Activated CD4-positive, alpha-beta T cell treated with anti-CD3 and anti-CD28 coated beads for 24 hours (primary cell): ENCODE measurements at places on chromosomes 7 and 10.

DNA sequence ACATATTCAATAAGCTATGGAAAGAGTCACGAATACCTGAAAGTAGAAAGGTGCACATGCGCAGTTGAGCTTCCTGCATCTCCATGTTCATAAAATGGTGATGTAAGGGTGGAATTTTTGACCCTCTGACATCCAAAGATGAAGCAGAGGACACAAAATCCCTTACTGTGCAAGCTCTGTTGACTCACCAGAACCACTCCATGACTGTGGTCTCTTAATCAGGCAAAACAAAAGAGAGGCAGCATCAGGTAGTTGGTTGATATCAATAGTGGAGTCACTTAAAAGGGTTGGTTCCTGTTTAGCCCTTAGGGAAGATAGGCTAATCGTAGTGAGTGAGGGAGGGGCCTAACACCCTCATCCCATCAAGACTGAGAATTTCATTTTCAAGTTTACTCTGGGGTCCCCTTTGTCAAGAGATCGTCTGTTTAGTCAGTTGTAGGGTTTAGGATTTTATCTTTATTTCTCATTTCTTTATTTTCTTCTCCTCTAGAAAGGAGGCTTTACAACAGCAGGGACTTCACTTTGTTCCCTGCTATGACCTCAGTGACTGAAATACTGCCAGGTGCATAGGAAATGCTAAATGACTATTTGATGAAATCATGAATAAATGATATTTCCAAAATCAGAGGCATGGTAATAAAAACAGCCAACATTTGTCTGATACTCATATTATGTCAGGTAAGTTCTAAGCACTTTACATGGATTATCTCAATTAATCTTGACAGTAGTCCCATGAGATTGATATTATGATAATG is 98.1 kb downstream of the CD36 start:
- no peak for DNase-seq

DNA sequence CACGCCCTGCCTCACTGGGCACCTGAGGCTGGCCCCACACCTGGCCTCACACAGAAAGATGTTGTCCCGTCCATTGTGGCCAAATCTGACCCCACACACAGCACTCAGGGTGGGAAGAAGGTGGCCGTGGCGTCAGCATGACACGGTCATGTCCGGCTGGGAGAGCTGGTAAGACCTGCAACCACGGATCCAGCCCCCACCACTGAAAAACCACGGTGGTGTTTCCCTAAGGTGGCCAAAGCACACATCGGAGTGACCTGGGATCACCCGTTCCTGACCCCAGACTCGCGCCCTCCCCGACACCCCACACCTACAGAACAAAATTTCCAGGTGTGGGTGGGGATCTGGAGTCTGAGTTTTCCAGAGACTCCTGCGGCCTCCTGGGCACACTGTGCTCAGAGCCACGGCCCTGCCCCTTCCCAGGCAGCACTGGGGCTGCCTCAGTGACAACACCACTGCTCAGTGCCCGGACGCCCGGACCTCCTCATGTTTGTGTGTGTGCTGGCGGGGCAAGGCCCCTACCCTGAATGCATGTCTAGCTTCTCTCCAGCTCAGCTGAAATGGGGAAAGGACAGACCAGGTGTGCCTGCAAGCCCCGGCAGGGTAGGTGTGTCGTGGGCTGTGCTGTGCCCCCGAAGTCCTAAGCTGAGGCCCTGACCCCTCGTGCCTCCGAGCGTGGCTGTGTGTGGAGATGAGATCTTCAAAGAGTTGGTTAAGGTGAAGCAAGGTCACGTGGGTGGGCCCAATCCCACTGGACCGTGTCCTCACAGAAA is 36.1 kb downstream of the STK32C start:
- DNase-seq, result no peak

DNA sequence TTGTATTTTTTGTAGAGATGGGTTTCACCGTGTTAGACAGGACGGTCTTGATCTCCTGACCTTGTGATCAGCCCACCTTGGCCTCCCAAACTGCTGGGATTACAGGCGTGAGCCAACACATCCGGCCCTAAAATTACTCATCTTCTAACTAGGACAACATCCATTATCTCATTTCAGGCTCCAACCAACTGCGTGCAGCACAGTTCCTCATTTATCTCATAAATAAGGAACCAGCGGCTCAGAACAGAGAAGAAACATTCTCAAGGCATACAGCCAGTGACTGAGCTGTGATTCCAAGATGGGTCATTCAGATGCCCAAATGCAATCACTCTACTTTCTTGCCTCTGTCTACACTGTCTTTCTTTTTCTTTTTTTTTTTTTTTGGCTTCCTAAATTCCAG is 356.1 kb downstream of the ELMO1 start:
- DNase-seq, result no peak

DNA sequence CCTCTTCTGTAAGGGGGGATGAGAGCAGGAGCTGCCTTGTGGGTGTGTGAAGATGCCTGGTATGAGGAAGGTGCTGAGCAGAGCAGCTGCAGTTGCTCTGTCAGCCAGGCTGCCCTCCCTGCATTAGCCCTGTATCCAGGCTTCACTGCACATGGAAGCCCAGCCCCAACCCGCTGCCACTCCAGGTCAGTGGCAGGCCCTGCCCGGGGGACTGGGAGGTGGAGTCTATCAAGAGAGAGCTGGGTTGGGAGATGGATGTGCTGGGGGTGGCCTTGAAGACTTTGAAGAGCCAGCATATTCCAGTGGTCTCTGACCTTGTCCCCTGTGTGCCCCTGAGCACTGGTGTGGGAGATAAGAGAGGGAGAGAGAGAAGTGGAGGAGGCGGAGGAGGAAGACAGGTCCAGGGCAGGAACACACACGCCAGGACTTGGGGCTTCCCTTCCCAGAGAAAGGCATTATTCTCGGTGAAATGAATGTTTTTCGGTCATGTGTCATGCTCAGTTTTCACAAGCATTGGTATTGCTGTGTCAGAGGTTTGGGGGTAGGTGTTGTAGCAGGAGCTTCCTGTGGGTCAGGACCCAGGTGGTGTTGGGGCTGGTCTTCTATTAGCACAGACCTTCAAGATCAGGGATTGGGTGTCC is 2.6 kb downstream of the PPIF start:
- no peak for DNase-seq

- no peak for DNase-seq
Measured at GRCh38 chr10:45325116-45325515, 9.7 kb upstream of the OR13A1 start.

- no peak for DNase-seq
Measured at GRCh38 chr7:128844777-128845311, 14.6 kb downstream of the FLNC start.

DNA sequence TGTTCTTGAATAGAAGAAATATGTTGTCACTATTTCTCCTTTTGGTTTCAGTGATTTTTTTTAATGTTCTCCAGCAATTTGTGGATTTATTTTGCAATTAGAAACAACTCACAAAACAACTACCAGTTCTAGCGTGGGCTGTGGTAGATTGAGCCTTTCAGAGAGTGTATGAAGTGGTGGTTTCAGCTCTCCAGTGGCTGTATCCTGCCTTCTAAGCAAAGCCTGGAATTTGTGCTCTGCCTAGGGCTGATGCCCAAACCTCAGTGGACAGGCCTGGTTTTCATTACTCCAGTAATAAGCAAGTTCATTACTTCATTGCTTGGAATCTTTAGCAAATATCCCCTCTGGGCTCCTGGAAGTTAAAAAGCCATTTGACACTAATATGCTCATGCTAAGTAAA is 35.9 kb downstream of the APBB1IP start:
- DNase-seq, result no peak

- no peak for DNase-seq
Measured at GRCh38 chr7:156067156-156067555, 254.9 kb upstream of the SHH start.

DNA sequence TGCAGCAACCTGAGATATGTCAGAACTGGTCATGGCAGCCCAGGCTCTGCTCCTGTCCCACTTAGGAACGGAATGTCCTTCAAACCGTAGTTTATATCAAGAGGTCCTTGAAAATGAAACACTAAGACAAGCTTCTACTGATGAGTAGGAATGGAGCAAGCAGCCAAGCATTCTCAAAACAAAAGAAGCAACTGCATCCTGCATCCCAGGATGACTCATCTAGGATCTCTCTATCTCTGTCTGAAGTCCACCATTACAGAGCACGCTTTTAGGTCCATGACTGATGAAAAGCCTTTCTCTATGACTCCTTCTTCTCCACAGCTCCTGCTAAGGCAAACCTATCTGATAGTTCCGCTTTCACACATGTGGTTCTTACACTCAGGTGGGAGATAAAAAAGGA is 16.3 kb downstream of the MBL2 start:
- DNase-seq, result no peak

DNA sequence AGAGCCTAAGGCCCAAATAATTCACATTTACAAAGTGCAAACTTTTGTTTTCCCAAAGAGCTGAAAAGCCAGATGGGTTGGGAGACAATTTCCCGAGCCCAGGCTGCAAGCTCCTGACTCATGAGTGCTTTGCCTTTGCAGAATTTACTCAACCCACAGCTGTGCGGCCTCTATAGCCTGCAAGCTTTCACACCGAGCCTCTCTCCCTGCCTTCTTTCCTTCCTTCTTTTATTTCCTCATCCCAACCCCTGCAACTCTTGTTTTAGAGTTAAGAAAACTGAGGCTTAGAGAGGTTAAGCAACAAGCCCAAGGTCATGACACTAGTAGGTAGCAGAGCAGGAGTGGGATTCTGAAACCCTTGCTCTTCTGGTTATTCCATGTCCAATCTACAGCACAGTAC is 203.0 kb upstream of the GPR26 start:
- DNase-seq, result no peak

- no peak for DNase-seq
Measured at GRCh38 chr7:25261545-25262140, 33.4 kb upstream of the NPVF start.

DNA sequence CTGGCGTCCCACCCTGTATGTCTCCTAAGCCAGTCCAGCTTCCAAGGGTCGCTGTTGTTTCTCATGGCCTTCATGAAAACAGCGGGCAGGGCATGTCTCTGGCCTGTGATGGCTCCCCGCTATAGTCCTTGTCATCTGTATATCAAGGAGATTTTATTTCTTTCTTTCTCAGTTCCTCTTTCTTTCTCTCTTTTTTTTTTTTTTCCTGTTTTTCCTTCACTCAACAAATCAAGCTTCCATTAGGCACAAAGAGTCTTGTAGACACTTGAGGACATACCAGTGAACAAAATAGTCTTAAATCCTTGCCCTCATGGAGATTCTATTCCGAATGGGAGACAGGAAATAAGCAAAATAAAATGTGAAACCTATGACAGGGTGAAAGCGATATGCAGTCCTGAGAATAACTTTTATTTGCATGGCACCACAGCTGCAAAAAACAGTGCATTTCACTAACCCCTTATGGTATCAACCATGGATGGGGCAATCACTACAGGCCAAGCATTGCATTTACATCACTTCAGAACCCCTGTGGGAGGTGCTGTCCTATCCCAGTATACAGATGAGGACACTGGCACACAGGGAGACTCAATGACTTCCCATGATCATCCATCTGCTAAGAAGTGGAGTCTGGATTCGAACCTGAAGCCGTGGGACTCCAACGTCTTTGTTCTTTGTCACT is 50.7 kb downstream of the SYPL1 start:
- DNase-seq, result no peak

DNA sequence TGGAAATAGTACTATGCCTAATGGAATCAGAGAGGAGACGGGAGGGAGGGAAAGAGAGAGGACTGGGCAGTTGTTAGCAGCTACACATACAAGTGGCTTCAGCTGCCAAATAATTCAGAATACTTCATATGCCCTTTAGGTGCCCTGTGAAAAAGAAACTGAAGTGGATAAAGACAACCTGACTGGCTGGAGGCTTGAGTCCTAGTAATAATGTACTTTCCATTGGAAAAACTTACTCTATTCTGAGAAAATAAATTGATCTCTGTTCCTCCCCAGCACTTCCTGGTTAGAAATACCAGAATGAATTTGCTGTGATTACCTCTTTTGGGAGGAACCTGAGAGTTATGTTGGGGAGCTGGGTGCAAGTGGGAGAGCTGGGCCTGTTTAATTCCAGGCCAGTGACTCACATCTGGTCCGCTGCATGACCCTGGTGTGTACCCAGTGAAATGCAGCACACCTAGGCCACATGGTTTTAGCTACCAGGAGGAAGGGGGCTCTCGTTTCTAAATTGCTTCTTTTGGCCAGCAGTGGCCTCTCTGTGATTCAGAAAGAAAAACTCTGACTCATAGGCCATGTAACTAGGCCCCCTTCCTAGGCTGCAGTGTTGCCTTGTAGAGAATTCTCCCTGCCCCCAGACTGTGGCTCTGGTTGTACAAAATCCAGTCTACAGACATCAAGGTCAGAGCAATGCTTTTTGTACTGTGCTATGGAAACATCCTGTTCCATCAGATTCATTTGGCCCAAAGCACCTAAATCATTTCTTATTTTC is 6.5 kb downstream of the AGFG2 start:
- peak; percentile 45 for DNase-seq

DNA sequence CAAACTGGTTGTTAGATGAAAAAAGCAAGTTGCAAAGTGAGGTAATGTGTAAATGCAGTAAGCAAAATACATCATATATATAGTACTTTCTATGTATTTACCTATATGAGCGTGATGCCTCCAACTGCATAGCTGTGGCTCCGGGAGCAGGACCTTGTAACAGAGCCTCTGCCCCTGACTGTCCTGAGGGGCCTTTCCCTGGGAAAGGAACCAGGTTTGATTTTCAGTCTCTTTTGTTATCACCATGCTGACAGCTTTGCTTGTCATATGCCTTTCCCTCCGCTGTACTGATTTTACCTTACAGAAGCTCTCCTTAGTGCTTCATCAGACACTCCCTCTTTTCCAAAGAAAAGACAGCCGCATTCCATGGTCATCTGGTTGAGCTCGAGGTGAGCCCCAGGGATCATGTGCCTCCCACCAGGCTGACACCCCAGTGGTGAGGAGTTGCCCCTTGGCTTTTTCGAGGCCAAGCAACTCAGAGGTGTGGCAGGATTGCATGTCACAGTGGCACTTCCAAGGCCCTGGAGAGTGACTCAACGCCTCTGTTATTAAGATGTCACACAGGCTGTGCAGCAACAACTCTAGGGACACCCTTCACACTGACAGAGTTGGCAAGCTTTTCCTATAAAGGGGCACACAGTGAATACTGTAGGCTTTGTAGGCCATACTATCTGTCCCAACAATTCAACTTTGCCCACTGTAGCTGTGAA is 78.9 kb downstream of the ALOX5 start:
- DNase-seq, result no peak
